Activated naive CD4-positive, alpha-beta T cell (primary cell): ENCODE measurements at places on chromosomes 13 and 19.

DNA sequence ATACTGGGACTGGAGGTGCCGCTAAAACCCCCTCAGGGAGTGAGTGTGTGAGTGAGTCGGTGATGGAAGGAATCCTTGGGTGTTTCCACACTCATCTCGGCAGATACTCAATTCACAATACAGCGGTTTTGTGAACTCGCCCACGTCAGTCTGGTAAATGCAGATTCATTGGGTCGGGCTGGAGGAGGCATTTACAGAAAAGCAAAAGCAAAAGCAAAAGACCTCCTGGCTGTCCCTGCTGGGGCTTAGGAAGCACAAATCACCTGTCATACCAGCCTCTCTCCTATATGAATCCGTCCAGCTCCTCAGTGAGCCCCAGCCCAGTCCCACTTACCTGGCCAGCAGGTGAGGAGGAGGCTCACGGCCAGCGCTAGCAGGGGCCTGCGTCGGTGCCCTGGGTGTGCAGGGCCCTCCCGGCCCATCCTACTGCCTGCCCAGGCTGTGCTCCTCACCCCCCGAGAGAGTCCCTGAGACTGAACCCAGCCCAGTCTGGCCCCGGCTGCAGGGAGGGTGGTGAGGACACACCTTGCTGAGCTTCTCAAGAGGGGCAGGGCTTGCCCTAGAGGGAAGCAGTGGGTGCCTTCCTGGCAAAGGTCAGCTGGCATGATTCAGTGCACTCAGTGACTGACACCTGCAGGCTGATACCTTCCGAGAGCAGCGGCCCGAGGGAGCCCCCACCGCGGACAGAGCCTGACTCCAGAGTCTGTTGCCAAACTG lies at the start of gene MUC16:
TSS of gene MUC16 (minus strand) at position 475 of the 717 bp plus-strand sequence.
- DNase-seq = no peak

DNA sequence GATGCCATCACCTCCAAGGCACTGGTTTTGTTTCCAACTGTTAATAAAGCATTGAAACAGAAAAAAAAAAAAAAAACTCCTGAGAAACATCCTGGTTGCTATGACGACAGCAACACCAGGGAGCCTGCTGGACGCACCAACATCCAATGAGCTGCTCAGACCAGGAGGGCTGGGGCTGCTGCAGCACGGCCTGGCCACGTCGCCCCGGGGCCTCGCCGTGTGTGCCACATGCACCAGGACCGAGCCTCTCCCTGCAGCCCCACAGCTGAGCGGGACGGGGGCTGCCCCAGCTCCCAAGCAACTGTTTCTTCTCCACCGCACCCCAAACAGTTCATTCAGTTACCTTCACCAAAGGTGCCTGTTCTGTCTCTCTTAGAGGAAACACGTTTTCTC lies 54.5 kb downstream of the RASA3 start:
- no peak for DNase-seq

GRCh38 chr19:5692723-5693194 lies 2.7 kb downstream of the RPL36 start:
- DNase-seq = no peak

GRCh38 chr13:79312340-79312855 lies 93.7 kb downstream of the RBM26 start:
- no peak for DNase-seq

GRCh38 chr13:109610517-109610916 lies 175.9 kb downstream of the IRS2 start:
- DNase-seq = peak; percentile 16

- no peak for DNase-seq
These were observed 67.2 kb downstream of the UQCRFS1 start for GRCh38 chr19:29145756-29146155.

GRCh38 chr13:55516610-55517009 lies 1624.1 kb upstream of the PRR20A start:
- no peak for DNase-seq

GRCh38 chr19:46786236-46787039 lies 2.0 kb downstream of the SLC1A5 start:
- DNase-seq = peak; percentile 51

DNA sequence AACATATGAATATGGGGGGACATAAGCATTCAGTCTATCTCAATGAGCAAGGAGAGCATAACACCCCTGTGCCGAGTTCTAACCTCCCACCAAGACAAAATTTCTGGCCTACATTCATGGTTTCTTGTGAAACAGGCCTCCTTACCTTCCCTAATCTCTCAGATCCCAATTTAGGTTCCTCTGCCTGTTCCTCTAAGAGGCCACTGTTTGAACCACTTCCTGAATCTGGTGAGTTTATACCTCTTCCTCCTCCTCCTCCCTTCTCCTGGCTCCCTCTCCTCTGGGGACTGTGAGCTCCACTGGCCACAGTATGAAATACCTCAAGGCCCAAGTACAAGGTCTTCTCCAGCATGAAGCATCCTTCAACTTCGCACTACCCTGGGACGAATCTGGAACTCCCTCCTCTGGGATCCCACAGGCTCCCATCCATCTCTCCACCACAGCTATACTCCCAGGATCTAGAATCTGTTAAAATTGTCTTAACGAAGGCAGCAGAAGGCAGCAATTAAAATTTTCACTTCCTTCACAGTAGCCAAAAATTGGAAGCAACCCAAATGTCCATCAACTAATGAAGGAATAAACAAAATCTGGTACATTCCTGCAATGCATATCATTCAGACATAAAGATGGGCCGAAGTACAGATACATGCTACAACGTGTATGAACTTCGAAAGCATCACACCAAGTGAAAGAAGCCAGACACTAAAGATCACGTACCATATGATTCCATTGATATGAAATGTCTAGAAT lies 7.8 kb upstream of the SIGLECL1 start:
- no peak for DNase-seq

DNA sequence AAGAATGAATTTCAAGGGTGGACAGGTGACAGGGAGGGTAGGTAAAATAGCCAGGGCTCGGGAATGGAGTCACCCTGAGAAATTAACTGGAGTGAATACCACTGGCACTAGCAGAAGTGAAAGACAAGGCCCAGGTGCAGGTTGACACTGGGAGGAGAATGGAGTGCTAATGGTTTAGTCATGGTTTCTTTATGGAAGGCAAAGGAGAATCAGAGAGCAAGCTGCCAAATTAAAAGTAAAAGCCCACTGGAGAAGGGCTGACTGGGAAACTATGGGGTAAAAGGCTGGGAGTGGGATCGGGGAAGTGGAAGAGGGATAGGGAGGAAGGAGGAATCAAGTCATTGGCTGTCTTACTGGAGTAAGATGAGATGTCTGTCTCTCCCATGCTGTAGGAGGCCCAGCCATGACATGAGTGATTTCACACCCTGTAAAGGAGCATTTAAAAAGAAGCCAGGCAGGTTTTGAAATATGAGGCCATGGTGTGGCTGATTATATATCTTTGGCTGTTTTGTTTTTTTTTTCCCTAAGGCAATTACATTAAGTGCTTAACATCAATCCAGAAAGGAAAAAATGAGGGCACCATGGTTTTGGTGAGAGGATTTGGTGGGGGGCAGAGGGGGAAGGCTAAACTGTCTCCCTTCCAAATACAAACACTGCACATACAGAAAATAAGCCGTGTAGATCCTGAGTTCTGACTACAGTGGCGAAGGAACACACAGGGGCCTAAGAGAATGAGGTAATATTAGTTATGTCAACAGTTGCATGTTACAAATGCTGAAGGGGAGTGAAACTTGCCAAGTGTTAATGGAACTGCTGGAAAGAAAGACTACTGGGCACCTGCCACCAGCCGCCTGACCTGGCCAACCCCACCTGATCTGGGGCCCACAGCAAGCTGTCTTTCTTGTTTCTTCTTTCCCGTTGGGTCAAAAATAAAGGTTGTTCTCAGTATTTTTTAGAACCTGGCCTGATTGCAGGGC lies 183.5 kb upstream of the TSC22D1 start:
- DNase-seq = no peak

DNA sequence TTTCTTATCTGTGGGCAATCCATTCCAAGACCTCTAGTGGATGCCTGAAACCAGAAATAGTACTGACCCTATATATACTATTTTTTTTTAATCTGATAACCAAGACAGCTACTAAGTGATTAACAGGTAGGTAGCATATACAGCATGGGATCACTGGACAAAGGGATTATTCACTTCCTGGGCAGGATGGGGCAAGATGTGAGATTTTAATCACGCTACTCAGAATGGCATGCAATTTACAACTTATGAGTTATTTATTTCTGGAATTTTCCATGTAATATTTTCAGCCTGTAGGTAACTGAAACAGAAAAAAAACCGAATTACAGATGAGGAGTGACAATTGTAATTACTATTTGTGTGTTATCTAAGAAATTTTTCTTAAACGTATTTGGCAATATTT lies 41.2 kb downstream of the ZIC2 start:
- DNase-seq = no peak

DNA sequence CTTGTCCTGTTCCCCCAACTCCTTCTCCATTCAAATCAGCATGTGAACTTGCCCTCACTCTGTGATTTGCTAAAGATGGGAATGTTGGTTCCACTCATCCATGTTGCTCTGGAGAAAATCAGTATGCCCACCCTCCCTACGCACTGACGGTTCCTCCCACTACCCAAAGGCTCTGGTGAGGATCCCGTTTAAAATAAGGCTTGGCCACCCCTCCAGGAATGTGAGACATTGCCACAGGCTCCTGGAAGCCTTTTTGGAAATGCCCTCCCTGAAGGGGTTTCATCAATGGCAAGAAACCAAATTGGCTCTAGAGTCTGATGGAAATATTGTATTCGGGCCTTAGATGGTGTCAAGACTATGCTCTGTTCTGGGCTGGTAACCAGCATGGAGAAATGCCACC lies 187.3 kb downstream of the USP12 start:
- no peak for DNase-seq

DNA sequence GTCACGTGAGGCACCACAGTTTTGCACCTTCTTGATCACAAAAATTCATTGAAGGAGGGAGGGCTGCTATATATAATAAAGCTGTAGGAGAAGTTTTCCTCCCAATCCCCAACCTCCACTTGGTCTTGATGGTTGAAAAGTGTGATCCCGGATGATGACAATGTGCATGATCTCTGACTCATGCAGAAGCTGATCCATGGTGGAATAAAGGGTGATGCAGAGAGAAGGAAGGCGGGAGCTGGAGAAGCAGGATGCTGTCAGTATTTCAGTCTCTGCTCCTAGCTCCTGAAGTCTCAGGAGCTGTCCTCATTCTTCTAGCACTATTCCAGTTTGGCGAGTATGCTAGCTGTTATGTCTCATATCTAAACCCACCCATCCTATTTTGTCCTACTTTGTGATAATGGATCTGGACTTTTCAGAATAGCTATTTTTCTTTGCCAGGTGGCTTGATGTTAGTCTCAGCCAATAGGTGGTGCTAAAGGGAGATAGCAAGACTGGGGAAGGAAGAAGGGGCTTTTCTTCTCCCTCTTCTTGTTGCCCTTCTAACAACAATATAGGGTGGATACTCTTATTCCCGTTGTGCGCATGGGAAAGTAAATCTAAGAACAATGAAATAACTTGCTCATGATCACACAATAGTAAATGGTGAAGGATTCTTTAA lies 65.6 kb upstream of the HTR2A start:
- DNase-seq = no peak

- no peak for DNase-seq
These were observed 380.9 kb upstream of the HTR2A start for GRCh38 chr13:47277774-47278173.

DNA sequence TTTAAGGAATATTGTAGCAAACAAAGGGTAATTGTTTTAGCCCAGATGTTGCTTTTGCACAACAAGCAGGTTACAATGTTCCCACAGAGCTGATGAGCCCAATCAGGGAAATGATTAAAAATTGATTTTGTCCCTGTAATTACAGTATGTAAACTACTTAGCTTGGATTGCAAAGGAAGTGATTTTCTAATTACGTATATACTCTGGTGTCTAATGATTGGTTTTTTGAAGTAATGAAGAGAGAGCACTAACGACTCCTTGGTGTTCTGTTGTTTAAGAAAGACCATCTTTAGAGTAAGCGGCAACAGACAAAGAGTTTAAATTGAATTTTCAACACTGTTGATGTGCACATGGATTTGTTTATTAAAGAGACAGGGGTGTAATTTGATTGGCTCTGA lies 95.3 kb upstream of the ZNF536 start:
- DNase-seq = no peak

GRCh38 chr19:45657520-45658167 lies 10.4 kb upstream of the GIPR start:
- DNase-seq = no peak

- no peak for DNase-seq
These were observed 69.6 kb upstream of the PCDH9 start for GRCh38 chr13:67299751-67300150.

- DNase-seq = no peak
These were observed 592 bp upstream of the TRIP10 start for GRCh38 chr19:6738787-6739389.

- no peak for DNase-seq
These were observed 140.7 kb downstream of the KCTD12 start for GRCh38 chr13:76745261-76746200.

GRCh38 chr13:66468656-66469055 lies 761.5 kb downstream of the PCDH9 start:
- DNase-seq = no peak

- no peak for DNase-seq
These were observed 221.9 kb upstream of the SLC10A2 start for GRCh38 chr13:103288114-103288513.

GRCh38 chr13:45209229-45209628 lies 8.4 kb upstream of the KCTD4 start:
- DNase-seq = no peak

DNA sequence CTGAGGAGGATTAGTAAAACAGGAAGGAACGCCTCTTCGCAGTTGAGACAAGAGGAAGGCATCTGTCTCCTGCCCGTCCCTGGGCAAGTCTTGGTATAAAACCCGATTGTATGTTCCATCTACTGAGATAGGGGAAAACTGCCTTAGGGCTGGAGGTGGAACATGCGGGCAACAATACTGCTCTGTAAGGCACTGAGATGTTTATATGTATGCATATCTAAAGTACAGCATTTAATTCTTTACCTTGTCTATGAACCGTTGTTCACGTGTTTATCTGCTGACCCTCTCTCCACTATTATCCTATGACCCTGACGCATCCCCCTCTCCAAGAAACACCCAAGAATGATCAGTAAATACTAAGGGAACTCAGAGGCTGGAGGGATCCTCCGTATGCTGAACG lies 722 bp upstream of the TIMM50 start:
- DNase-seq = no peak

GRCh38 chr19:18156841-18157464 lies 4.0 kb downstream of the PIK3R2 start:
- no peak for DNase-seq

DNA sequence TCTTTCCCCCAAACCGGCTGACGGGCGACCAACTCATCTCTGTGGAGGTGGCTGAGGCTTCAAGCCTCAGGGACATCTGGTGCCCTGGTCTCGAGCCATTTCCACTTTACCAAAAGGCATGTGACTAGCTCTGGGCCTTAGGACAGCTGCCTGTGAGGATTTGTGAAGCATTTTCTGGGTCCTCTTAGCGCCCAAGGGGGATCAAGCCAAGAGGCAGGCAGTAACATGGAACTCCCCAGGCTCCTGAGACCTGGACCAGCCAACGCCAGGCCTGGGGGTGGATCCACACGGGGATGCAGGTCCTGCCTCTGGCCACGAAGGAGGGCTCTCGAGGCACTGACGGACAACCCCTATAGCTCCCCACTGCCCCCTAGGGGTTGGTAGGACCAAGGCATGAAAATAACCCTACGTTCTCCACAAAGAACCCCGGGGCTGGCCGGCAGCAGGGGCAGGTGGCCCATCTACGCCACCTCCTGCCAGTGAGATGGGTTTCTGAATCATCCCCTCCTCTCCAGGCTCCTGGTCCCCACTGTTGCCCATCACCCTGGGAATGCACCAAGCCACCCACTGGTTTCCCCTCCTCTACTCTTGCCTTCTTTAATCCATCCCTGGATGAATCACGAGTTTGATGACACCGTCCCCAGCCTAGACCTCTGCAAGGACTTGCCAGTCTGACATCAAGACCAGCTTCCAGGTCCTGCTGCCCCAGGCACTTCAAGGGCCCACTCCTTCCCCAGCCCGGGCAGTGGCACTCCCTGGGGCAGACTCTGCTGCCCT lies 7.0 kb upstream of the MYDGF start:
- DNase-seq = no peak
